ENCODE measurements at places on chromosomes 6 and 20. TPM values are rescaled to one million over a fixed set of nuclear protein-coding genes. Genes with fewer than 3 reads are reported as not detected.
A peak's percentile ranks its signal among the peaks of the same experiment; 100 is the strongest.

DNA sequence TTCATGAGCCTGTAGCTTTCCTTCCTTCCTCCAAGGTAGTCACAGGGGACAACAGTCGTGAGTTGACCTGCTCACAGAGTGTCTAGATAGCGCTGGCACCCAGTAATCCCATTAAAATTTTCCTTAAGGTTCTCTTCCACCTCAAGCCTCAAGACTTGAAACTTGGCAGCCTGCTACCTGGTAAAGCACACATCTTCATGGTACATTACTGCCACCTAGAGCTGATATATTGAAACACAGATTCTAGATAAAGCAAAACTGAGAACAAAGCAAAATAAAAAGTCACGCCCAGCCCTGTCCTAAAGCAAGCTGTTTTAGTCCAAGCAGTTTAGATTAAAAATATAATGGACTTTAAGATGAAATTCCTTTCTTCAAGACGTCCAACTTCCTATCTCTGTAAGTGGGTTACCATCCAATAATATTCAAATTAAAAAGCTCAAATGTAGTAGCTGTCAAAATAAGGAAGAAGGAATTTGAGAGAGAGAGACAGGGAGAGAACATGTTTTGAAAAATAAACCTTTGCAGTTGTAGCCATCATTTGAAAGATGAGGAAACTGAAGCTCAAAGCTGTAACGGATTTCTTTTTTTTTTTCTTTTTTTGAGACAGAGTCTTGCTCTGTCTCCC lies 50.7 kb upstream of the CD83 start:
- no peak overlapping the region for H3K27ac ChIP-seq
- no peak overlapping the region for H3K4me3 ChIP-seq
- no peaks in the 10 kb centered on the region for H3K27me3 ChIP-seq
- no peaks in the 10 kb centered on the region for H3K36me3 ChIP-seq
- H3K4me1 ChIP-seq = no peaks in the 10 kb centered on the region

GRCh38 chr20:1469925-1470571 lies 3.4 kb upstream of the NSFL1C start:
- peak overlapping the region; percentile 16 for H3K27ac ChIP-seq
- H3K27me3 ChIP-seq = no peaks in the 10 kb centered on the region
- H3K4me3 ChIP-seq = no peak overlapping the region
- H3K36me3 ChIP-seq = no peaks in the 10 kb centered on the region

DNA sequence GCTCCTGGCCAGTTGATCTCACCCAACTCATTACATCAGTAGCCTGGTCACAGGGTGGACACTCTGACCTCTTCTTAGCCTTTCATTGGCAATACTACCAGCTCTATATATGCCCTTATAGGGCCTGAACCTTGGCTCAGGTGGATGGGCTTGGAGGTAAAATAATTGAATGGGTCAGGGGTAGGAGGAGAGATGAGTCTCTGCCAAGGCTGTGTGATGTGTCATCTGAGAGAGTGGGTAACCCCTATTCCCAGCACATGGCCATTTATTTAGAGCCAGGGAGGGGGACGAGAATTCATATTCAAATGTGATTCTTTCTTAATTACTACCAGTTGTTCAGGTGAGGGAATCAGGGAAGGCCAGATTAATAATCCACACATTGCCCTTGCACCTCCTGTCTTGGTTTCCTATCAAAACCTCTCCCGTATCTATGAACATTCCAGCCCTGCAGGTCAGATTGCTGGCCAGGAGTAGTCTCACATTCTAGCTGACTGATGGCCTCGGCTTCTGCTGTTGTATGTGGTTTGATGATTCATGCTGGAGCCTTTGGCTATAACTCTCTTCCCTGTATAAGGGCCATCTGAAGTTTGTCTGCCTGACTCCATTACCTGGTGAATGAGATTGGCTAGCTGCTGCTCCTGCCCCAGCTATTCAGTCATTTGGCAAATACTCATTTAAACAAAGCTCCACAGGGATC lies 13.4 kb downstream of the C20orf173 start:
- H3K4me3 ChIP-seq = no peak overlapping the region
- H3K4me1 ChIP-seq = no peaks in the 10 kb centered on the region
- H3K36me3 ChIP-seq = no peaks in the 10 kb centered on the region
- no peaks in the 10 kb centered on the region for H3K27me3 ChIP-seq

DNA sequence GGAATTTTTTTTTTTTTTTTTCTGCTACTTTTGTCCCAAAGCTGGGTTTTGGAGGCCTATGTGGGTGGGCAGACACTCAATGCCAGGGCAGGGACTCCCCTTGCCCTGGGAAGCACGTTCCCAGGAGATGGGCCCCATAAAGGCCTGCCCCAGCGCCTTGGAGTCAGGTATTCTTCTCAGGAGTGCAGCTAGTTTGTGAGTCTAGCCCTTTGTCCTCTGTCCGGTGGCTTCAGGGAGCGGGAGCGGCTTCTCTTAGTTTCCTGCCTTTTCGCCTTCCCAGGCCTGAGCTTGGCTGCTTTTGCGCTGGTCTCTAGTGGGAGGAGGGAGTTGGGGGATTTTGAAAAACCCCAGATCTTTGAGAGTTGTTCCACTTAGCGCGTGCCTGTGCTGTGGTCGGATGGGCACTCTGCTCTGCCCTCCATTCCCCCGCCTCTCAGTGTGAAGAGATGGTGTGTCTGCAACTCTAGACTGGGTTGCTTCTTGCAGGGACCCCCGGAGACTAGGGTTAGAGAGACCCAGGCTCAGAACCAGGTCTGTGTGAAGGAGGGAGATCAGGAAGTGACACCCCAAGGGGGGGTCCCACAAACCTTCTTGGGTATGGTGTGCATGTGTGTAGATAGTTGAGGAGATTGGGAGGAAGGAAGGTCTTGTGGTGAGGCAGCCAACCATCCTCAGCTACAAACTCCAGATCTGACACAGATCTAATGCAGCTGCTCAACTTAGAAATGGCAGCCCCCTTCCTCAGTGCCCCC lies 1.3 kb downstream of the PLCG1 start:
- peak; percentile 51 for DNase-seq
- no peaks in the 10 kb centered on the region for H3K36me3 ChIP-seq
- peak overlapping the region; percentile 96 for H3K4me3 ChIP-seq
- H3K4me1 ChIP-seq = peaks cover 19% of the 10 kb centered on the region
- peak overlapping the region; percentile 99 for H3K27ac ChIP-seq

Gene L3MBTL3
- 2.8 TPM for total RNA-seq
